Caudate nucleus (tissue), 63 donors: ENCODE measurements at places on chromosomes 4 and X.
A peak's percentile ranks its signal among the peaks of the same experiment; 100 is the strongest.

DNA sequence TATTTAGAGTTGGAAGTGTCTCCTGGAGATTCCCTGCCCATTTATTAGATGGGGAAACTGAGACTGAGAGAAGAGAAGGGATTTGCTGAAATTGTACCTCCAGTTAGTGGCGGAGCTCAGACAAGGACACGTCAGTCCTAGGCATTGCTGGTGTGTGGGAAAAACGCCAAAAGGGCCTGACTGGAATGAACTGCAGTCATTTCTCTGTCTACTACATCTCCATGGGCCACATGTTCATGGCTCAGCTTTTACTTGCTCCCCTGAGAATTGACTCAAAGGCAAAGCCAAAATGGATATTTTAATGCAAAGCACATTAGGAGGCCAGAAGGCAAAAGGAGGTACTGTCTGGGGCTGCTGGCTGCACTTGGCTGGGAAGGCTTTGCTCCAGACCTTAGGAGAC lies 3.9 kb downstream of the TFDP3 start:
- DNase-seq: no peak

DNA sequence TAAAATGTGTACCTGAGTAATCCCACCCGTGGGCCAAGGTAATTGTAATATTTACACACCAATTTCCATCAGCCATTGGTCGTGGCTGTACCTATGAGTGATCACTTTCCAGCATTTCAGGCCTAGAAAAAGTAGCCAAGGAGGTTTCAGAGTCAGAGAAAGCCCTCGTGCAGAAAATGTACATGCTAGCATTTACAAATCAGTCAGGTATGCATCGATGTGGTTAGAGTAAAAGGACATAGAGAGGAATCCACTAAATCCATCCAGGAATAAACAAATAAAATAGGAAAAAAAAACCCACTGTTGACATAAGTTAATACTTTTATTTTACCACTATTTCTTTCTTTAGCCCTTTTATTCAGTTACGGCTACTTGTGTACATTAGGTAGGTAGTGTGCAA lies 256.8 kb downstream of the TRIML1 start:
- DNase-seq: no peak

GRCh38 chr4:80125252-80126177 lies 52.5 kb upstream of the ANTXR2 start:
- no peak for DNase-seq

GRCh38 chrX:107894038-107894437 lies 68.4 kb downstream of the MID2 start:
- no peak for DNase-seq

- DNase-seq: no peak
Observed at GRCh38 chr4:76651616-76652015, 216.6 kb downstream of the SHROOM3 start.

DNA sequence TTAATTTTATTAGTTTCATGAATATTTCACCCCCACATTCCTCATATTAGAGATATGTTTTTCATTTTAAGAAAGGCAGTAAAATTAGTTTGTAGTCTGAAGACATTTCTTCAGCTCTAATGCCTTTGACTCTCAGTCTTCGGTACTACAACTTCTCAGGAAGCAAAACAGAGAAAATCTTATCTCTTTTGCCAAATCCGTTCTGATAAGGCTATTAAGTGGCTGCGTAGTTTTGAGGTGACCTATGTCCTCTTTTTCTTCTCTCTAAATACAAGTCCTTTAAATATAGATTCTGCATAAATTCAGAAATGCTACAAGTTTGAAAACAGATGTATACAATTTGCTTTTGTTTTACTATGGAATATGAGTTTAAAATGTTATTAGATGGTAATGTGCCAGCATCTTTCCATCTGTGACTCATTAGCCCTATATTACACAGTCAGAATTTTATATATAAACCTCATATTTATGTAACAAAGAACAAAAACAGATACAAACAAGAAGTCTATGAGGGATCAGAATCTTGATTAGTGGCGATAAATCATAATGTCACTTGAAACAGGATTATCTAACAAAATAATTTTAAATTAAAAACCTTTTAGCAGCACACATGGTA lies 181.2 kb upstream of the ETNPPL start:
- DNase-seq: no peak

DNA sequence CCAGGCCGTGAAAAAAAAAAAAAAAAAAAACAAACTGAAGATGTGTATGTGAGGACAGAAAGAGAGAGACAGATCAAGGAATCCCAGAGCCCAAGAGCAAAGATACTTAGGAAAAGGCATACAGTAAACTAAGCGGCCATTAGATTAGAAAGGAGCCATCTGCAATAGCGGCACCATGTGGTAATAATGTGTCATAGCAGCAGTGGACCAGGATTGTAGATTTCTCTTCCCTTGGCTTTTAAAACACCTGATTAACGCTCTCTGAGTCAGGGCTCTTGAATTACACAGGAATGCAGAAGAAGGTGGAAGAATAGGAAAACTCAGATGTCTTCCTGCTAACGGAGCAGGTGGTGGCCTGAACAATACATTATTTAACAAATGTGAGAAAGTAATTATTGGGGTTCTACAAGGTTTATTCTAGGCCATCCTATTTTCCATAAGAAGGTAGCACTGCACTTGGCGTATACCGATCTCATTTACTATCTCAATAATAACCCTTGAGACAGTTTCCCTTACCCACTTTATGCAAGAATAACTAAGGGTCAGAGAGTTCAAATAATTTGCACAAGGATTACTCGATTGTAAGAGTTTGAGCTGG lies 182.7 kb downstream of the KCNIP4 start:
- DNase-seq: peak; percentile 7

DNA sequence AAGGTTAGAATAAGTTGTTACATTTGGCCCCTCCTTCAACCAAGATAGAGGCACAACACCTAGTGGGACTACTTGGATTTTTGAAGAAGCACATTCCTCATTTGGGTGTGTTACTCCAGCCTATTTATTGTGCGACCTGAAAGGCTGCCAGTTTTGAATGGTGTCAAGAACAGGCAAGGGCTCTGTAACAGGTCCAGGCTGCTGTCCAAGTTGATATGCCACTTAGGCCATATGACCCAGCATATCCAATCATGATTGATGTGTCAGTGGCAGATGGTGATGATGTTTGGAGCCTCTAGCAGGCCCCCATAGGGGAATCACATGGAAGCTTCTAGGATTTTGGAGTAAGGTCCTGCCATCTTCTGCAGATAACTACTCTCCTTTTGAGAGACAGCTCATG lies 35.5 kb upstream of the UGT2B4 start:
- no peak for DNase-seq

GRCh38 chrX:18674417-18674787 lies 2.5 kb upstream of the RS1 start:
- DNase-seq: no peak

DNA sequence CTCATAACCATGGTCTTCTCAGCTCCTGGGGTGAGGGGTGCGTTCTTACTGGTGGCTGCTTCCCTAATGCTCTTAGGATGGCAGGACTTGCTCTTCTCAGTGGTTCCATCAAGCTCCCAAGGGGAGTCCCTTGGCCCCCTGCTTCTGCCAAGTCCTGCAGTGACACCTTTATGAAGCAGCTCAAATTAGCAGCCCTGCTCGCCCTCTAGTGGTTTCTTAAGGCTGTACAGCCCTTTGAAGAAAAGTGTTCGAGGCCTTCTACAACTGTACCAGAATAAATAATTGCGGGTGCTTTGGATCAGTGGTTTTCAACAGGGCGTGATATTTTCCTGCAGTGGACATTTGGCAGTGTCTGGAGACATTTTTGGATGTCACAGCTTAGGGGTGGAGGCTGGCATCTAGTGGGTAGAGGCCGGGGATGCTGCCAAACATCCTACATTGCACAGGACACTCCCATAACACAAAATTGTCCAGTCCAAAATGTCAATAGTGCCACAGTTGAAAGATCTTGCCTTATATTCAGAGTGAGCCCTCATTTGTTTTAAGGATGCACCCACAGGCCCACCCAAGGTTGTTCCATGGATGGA lies 204.7 kb upstream of the S100G start:
- no peak for DNase-seq

- DNase-seq: no peak
Observed at GRCh38 chrX:82029571-82030218, 827.8 kb downstream of the SH3BGRL start.

DNA sequence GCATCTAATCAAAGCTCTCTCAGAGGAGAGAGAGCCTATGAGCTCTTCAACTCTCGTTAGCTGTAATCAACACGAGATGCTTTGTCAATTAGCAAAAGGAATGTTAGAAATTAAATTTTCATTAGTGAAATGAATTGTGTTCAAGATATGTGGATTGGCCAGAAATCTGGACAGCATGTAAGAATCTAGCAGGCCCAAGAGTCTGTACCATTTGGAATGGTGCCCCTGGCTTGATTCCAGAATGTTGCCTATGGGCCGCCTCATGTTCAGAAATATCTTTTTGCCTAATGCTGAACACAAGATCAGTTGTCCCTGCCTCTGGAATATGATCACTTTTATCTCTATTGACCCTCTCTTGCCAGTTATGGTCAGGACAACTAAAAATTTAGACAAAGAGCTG lies 88.2 kb downstream of the RBM46 start:
- no peak for DNase-seq

GRCh38 chr4:173878701-173879100 lies 348.7 kb upstream of the HAND2 start:
- no peak for DNase-seq

DNA sequence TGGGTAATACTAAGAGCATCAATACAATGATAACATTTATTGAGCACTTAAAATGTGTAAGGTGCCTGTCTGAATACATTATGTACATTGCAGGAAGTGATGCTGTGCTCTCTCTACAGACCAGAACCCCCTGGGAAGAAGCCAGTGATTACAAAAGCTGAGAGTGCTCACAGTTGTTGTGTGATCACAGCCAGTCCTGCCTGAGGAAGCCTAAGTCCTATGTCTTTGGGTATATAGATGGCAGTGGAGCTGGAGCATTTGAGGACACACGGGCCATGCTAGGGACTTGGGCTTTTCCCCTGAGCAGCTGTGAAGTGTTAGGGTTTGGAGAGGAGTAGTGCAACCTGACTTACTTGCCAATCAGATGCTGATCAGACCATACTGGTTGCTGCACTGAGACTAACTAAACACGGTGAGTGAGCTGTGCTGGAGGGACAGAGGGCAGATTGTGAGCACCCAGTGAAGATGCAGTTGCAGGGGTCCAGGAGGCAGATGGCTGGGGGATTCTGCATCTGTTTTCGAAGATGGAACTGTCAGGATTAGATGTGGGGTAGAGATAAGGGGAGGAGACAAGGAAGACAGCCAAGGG lies 60.8 kb upstream of the TBC1D14 start:
- DNase-seq: no peak

DNA sequence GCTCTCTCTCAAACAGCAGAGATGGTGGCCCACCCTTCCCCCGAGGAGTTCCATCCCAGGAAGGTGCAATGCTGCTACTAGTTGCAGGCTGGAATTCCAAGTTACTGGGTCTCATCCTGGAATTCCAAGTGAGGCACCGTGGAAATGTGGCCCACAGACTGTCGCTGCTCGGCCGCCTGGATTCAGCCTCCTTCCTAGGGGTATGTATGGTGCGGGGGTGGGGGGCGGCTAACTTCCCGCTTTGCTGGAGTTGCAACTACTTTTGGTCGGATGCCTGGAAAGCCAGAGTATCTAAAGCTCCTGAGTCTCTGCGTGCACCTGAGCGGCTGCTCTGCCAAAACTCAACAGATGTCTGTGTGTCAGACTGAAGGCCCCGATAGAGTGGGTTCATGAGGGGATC lies 1146.2 kb downstream of the RPA4 start:
- no peak for DNase-seq

DNA sequence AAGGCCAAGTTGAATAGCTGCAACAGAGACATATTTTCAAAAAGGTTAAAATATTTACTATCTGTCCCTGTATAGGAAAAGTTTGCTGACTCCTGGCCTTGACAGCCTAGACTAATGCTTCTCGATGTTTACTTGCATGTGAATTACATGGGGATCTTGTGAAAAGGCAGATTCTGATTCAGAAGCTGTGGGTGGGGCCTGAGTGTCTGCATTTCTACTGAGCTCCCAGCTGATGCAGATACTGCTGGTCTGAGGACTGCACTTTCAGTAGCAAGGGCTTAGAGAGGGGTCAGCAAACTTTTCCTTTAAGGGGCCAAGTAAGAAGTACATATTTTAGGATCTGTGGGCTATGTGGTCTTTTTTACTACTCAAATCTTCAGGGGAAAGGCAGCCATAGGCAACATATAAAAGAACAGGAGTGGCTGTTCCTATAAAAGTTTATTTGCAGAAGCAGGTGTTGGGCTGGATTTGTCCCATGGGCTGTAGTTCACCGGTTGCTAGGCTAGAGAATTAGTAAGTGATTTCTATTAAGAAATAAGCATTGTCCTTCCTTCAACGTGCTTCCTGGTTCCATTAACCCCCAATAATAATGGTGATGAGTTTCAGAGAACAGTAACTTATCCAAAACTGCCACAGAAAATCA lies 97.2 kb upstream of the PDE5A start:
- DNase-seq: no peak
